ENCODE measurements at places on chromosomes 13 and 19.

- no peak for DNase-seq
Measured at GRCh38 chr13:77065461-77066147, 38.6 kb upstream of the FBXL3 start.

DNA sequence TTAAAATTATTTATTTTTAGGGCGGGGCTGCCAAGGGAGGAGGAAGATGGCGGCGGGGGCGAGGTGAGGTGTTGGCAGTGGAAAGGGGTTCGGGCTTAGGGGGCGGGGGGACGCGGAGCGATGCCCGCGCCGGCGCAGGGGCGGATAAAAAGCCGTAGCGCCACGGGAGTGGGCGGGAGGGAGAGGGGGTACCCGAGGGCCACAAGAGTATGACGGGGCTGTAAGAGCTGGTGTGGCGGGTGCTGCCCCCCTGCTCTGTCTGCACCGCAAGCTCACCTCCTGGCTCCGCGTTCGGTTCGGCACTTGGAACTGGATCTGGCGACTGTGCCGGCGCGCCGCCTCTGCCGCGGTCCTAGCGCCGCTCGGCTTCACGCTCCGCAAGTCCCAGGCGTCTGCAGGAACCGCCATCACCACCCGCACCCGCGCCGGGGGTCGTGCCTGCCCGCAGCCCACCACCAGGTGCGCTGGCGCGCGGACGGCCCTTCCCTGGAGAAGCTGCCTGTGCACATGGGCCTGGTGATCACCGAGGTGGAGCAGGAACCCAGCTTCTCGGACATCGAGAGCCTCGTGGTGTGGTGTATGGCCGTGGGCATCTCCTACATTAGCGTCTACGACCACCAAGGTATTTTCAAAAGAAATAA is 265.2 kb upstream of the SGCG start:
- no peak for DNase-seq

- no peak for DNase-seq
Measured at GRCh38 chr13:27309401-27309958, 38.9 kb downstream of the RASL11A start.

- no peak for DNase-seq
Measured at GRCh38 chr13:97386801-97387484, 47.0 kb upstream of the RAP2A start.

GRCh38 chr13:31250435-31250834 is 50.7 kb downstream of the B3GLCT start:
- DNase-seq: no peak

DNA sequence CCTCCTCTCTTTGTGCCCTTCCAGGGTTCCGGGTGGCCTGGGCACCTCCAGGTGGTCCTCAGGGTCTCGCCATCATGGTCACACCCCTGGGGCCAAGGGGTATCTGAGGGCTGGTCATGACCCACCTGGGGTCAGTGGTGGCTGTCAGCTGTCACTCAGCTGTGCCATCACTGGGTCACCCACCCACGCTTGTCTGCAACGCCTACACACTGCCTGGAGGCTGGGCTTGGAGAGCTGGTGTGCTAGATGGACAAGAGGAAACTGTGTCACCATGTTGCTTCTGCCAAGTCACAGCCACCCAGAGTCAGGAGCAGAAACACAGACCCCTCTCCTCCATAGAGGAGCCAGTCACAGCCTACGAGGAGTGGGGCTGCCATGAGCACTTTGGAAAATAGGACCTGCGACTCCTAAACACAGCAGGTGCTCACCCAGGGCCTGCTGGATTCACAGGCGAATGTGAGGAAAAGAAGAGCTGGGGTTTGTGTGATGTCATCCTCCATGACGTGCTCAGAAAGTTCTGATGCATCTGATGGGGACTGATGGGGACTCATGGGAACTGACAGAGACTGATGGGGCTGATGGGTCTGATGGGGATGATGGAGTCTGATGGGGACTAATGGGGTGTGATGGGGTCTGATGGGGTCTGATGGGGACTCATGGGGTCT is 10.7 kb upstream of the GRTP1 start:
- DNase-seq: no peak

- DNase-seq: no peak
Measured at GRCh38 chr19:19451429-19452242, 46.2 kb downstream of the GATAD2A start.

GRCh38 chr19:31975461-31975860 is 369.9 kb upstream of the ZNF507 start:
- DNase-seq: no peak

GRCh38 chr19:719636-720344 is 11.1 kb downstream of the PALM start:
- no peak for DNase-seq

GRCh38 chr13:38398711-38399493 is 49.3 kb downstream of the UFM1 start:
- DNase-seq: no peak

DNA sequence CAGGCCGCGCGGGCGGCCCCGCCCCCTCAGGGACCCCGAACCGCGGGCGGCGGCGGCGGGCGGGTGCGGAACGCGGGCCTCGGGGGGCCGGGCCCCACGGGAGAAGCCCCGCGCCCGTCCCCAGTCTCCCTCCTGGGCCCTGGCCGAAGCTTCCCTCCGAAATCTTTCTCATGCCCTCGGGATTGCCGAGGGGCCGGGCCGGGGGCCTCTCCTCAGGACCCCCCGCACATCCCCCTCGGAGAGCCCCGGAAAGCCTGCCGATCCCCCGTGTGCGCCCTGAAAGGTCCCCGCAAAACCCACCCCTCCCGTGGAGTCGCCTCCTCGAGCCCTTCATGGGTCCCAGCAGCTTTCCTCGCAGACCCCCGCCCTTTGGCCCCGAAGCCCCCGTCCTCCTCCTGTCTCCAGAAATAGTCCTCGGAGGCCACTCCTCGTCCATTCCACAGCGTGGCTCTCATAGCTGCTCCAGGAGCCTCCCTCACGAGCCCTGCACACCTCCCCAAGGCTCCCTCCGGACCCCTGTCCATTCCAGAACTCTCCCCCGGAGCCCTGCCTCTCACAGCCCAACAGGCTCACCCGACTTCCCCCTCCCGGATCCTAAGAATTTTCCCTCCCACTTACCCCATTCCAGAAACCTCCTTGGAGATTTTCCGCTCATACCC is 555 bp downstream of the SAMD4B start:
- no peak for DNase-seq

DNA sequence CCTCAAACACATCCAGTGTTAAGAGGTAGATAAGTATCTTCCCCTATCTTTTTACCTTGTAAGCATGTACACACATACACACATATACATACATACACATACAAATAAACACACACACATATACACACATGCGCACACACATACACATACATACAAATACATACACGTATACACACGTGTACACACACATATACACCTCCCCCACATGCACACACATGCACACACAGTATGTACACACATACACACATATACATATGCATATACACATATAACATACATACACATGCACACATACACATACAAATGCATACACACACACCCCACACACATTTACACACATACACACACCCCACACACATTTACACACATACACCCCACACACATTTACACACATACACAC is 24.1 kb downstream of the ADGRE1 start:
- DNase-seq: no peak

DNA sequence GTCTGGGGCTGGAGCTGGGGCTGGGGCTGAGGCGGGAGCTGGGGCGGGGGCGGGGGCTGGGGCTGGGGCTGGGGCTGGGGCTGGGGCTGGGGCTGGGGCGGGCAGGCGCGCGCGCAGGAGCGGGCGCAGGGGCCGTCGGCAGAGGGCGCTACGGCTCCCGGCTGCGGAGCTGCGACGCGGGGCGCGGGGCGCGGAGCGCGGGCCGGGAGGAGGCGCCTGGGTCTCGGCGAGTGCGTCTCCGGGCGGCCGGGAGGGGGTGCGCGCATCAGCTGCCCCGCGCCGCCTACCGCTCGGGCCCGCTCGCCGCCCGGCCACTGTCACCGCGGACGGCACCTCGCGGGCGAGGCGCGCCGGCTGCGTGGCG is 422 bp upstream of the MTUS2 start:
- DNase-seq: peak; percentile 53

- peak; percentile 15 for DNase-seq
Measured at GRCh38 chr19:38917516-38917915, 5.5 kb upstream of the CCER2 start.

- DNase-seq: no peak
Measured at GRCh38 chr19:49953416-49953815, 7.6 kb downstream of the SIGLEC11 start.

GRCh38 chr19:15379999-15380647 is 536 bp upstream of the AKAP8 start:
- no peak for DNase-seq

DNA sequence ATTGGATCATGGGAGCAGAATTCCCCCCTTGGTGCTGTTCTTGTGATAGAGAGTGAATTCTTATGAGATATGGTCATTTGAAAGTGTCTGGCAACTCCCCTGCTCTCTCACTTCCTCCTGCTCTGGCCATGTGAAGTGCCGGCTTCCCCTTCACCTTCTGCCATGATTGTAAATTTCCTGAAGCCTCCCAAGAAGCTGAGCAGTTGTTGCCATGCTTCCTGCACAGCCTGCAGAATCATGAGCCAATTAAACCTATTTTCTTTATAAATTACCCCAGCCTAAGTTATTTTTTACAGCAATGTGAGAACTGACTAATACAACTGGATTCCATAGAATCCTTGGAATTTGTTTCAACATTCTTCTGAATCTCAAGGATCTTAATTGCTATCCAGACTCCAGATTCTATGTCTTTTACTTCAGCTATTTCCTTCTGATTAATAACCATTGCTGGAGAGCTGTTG is 328.1 kb downstream of the SLITRK5 start:
- no peak for DNase-seq

- no peak for DNase-seq
Measured at GRCh38 chr13:79311386-79311785, 94.7 kb downstream of the RBM26 start.

DNA sequence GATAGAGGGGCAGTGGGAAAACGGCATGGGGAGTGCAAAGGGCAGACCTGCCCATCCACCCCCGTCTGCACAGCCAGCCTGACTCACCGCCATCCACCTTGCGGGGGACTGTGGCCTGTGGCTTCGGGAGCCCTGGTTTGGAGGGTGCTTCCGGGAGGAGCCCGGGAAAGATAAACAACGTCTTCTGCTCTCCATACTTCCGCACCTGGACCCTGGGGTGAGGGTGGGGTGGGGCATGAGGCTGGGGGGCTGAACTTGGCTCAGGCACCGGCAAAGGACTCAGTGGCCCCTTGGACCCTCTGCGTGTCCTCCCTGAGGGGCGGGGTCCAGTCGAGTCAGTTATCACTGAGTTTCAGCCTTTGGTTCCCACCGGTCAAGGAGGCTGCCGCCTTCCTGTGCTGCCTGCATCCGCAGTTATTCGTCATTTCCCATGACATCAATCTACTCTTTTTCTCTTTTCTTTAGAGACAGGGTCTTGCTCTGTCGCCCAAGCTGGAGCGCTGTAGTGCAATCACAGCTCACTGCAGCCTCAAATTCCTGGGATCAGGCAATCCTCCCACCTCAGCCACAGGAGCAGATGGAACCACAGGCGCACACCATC is 3.2 kb downstream of the GPR108 start:
- no peak for DNase-seq

GRCh38 chr19:45098521-45099466 is 5.8 kb downstream of the PPP1R37 start:
- no peak for DNase-seq

DNA sequence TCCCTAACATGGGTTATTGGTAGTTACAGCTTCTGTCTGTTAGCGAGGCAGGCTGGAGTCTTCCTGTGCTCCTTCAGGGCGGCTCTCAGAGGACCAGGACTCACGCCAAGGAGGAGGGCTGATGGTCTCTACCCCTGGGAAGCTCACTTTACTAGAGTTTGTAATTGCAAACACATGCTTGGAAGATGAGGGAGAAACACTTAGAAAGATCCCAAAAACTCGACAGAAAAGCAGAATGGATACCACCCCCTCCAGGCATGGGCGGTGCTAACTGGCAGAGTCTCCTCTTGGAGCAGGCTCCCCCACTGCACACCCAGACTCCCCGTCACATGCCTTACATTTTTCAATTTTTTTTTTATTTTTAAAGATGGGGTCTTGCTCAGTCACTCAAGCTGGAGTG is 62.0 kb downstream of the PARP4 start:
- no peak for DNase-seq

GRCh38 chr13:108227651-108228272 is 9.6 kb downstream of the ABHD13 start:
- DNase-seq: no peak

DNA sequence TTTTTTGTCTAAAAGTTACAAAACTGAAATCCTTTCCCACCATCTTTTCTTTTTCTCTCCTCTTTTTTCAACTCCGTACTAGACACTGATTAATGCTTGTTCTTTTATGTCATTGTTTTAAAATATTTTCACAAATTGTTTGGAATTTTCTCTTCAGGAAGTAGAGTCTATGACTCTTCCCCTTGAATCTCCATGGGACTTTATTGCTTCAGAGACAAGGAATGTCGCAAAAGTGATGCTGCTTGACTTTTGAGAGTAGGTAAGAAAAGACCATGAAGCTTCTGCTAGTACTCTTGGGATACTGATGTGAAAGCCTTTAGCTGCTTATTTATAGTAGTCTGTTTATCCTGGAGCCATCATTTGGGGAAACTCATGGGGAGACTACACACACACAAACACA is 260.1 kb upstream of the SLC10A2 start:
- DNase-seq: no peak

DNA sequence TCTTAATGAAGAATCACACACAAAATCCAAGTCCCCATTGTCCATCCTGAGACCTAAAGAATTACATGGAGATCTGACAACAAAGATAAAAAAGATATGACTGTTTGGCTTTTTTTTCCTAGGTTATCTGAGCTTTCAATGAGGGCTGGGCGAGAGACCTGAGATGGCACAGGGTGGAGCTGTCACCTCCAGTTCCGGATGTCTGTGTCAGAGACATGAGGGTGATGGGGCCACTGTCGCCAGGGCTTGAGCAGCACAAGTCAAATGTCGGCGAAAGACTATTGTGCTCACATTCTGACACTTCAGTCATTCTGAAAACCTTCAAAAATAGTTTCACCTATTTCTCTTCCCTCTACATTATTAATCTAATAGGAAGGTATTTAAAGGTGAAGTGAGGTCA is 65.7 kb downstream of the SLC7A1 start:
- no peak for DNase-seq

- no peak for DNase-seq
Measured at GRCh38 chr19:49775742-49776370, 9.1 kb downstream of the AP2A1 start.

- DNase-seq: no peak
Measured at GRCh38 chr13:36753176-36753575, 65.8 kb upstream of the RFXAP start.

GRCh38 chr13:24005755-24006281 is 108.5 kb upstream of the C1QTNF9B start:
- DNase-seq: no peak

Data from GM12892 (cell line).